ENCODE measurements at places on chromosomes 4 and X.
A peak's percentile ranks its signal among the peaks of the same experiment; 100 is the strongest.

DNA sequence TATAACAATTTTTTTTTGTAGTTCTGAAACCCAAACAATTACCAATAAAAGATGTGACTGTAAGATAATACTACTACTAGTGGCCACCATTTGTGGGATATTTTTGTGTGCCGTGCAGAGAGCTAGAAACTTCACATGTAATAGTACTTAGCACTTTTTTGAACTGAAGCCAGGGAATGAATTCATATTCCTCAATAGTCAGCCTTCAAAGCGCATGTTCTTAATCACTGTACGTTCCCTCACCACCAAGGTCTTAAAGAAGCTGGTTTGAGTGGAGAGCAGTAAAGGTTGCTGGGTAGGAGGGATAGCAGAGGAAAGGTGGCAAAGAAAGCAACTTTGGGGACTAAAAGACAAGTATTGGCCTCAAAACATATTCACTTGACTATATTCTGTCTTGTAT lies 9.6 kb upstream of the RUFY3 start:
- no peak for DNase-seq

- DNase-seq, result peak; percentile 16
Measured at GRCh38 chrX:30653415-30654131, at the start of gene GK. Gene GK, plus strand, starts transcription at chrX:30653423. Its CDS starts 115 bp downstream, at chrX:30653538.

DNA sequence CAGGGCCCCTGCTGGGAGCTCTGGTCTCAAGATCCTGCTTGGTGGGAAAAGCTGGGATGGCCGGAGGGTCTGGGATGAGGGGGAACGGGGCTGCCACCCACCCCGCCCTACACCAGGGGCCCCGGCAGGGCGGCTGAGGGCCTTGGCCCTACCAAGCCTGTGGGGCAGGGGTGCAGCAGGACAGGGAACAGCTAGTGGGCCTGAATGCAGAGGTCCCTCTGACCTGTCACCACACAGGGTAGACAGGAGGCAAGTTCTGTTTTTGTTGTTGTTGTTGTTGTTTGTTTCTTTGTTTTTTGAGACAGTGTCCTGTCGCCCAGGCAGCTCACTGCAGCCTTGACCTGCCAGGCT lies 332 bp upstream of the RENBP start:
- no peak for DNase-seq

DNA sequence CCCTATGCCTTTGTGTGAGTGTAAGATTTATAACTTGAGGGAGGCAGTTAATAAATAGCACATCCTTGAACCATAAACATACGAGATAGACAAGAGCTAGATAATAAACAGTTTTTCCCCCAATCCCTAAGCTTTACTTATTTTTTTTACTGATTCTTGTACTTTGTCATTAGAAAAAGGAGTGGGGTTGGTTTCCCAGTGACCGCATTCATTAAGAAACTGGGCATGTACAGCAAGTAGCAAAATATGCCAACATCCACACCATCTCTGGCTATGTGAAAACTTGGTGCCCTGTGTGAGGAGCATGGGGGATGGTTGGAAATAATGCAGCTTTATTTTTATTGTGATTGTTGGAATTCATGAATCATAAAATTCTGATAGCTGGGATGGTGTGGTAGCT lies 176.2 kb downstream of the CBR4 start:
- no peak for DNase-seq

DNA sequence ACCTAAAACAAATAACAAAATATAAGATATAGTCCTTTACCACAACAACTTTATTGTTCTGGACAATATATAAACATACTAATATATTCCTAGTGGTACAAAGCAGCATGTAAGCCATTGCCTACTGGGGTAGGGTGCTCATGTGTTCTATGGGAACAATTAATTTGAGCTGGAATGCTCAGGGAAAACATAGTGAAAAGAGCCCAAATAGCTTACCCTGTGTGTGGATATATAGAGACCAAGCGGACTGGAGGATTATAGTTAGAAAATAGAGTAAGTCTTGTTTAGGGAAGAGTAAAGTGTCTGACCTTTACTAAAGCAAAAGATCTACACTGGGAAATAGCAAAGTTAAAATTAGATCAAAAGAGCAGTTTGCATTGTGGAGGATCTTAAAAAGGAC lies 64.8 kb downstream of the MAD2L1 start:
- DNase-seq, result no peak

DNA sequence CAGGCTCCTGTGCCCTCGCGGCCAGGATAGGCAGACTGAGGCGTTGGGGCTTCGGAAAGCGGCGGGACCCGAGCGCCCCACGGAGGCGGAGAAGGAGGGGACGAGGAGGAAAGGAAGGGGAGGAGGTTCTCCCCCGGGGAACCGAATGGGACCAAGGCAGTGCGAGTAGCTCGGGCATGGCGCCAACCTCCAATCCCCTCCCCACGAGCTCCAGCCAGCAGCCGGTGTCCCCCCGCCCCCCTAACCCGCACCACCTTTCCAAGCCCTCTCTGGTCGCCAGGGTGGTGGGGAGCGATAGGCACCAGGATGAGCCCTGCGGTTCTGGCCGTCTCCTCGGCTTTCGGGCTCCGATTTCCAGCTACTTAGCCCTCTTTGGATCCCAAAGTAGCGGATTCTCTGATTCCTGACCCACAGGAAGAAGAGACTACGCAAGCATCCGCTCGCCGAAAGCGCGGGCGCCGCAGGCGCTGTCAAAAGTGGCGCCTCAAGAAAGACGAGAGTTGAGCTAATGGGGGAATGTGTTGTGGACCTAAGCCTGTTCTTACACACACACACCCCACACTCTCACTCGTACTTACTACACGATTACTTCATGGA lies 15.2 kb upstream of the ZIC3 start:
- no peak for DNase-seq

DNA sequence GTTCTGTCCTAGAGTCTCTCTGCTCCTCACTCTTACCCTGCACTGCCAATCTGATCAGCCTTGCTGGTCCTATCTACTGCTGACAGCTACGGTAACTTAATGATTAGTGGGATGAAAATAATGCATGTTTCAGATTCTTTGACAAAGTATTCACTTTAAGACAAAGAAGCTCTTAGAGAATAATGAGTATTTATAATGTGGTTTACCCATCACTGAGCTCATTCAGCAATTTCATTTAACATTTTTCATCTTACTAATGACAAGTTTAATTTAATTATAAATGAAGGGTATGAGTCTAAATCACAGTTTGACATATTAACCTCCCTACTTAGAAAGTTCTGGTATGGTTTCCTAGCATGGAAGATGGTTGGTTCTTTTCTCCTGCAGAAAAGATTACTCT lies 428.2 kb downstream of the ADGRL3 start:
- no peak for DNase-seq

- DNase-seq, result no peak
Measured at GRCh38 chrX:53091354-53091753, 2.6 kb upstream of the KANTR start.

GRCh38 chr4:13963601-13964000 lies 336.1 kb upstream of the BOD1L1 start:
- DNase-seq, result no peak

DNA sequence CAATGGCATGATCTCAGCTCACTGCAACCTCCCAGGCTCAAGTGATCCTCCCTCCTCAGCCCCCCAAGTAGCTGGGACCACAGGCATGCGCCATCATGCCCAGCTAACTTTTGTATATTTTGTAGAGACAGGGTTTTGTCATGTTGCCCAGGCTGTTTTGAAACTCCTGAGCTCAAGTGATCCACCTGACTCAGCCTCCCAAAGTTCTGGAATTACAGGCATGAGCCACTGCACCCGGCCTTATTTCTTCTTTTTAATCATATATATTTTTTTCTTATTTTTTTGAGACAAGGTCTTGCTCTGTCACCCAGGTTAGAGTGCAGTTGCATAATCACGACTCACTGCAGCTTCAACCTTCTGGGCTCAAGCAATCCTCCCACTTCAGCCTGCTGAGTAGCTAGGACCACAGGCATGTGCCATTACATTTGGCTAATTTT lies 184.0 kb downstream of the TSPAN5 start:
- no peak for DNase-seq

GRCh38 chrX:137563681-137564651 lies 2.0 kb upstream of the ZIC3 start:
- DNase-seq, result no peak

- DNase-seq, result no peak
Measured at GRCh38 chr4:72983709-72984108, 85.8 kb downstream of the COX18 start.

- no peak for DNase-seq
Measured at GRCh38 chr4:23298371-23298770, 591.5 kb downstream of the PPARGC1A start.
